ENCODE measurements at places on chromosomes 1 and 21. TPM values are rescaled to one million over a fixed set of nuclear protein-coding genes. Genes with fewer than 3 reads are reported as not detected.

The FCRL1 gene
- not detected for total RNA-seq

The OVAAL gene
- total RNA-seq = not detected

The FCER1A gene
- not detected for total RNA-seq

The FMO4 gene
- total RNA-seq = 8.5 TPM

The A3GALT2 gene
- under 0.01 TPM for total RNA-seq
